Stimulated activated CD4-positive, alpha-beta T cell treated with anti-CD3 and anti-CD28 coated beads, Interleukin-12 subunit alpha, Interleukin-12 subunit beta, amount 100 ng/mL, for 24 hours (primary cell): ENCODE measurements at places on chromosomes 5 and 9.

DNA sequence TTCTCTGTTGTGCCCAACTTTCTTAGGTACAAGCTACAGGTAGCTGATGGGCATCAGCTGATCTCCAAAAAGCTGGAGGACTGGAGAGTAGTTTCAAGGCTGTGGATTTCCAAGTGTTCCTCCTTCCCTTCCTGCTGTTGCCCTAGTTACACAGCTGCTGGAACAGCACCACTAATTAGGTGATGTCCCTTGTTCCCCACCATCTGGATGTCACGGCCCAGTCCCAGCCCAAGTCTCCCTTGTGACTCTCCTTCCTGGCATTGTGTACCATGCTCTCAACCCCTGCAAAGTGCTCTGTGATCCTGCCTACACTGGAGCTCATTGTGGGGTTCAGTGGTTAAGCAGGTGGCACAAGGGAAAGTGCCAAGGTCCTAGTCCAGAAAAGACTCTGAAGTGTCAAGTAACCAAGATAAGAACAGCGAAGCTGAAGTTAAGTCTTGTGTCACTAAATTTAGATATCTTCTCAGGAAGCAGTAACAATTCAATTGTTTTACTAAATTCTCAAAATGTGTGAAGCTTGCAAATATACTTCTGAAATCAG, 604.5 kb downstream of the ISL1 start:
- no peak for DNase-seq

DNA sequence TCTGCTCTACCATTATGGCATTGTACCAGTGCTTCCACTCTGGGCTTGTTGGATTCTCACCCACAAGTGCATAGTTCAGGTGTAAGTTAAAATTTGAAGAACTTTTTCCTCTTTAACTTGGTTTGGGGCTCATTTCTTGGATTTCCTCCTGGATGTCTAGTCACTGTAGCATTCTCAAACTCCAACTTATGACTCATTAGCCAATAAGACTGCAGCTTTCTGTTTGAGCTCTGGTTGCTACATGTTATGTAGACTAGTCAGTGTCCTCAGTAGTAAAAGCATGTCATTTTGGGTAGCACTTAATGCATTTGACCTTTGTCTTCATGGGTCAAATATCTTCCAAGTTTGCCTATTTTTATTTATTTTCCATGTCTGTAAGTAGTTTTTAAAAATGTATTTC, 790.8 kb downstream of the BRINP1 start:
- no peak for DNase-seq

DNA sequence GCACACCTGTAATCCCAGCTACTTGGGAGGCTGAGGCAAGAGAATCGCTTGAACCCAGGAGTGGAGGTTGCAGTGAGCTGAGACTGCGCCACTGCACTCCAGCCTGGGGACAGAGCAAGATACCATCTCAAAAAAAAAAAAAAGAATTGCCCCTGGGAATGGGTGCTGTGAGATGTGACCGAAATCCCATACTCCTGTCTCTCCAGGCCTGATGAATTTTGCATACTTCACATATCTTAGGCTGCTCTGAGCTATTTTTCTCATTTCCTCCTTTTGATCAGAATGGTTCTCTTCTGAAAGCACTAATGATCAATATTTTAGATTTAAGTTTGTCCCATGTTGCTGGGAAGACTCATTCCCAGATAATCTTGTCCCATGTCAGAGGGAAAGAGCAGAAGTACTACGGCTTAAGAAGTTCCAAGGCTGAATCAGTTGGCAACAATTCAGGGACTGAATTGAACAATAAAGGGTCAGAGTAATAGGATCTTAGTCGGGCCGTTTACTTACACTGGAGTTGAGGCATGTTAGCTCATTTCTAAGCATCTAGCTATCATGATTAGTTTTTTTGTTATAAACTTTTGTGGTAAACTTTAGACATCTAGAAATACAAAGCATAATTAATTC, 44.2 kb upstream of the TENT2 start:
- no peak for DNase-seq

- no peak for DNase-seq
Measured at GRCh38 chr9:88810826-88811225, 180.4 kb upstream of the S1PR3 start.

DNA sequence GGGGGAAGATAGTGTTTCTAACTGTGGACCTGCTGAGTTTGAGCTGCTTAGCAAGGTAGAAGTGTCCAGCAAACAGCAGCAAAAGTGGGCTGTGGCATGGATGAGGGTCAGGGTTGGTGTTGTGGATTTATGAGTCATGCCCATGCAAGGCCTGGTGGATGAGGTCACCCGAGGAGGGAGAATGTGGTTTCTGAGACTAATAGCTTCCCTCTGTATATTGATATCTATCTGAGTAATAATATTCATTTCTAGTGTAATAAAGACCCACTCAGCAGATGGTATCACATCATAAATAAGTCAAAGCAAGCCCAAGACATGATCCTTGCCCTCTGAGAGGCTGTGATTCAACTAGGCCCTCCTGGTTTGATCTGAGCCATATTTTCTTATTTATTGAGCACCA, 597.8 kb upstream of the CLINT1 start:
- DNase-seq = no peak

DNA sequence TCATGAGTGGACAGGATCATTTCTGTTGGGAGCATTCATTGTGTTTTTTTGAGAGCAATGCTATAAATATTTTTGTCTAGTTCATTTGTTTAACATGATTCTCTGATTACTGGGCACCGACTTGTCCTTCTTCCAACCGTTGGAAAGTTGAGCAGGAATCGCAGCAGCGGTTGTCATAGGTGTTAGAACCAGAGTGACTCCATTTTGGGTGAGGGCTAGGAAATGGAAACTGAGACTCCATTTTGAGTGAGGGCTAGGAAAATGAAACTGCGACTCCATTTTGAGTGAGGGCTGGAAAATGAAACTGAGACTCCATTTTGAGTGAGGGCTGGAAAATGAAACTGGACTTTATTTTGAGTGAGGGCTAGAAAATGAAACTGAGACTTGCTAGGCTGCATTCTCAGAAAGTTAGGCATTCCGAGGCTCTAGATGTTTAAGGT, 100.6 kb downstream of the ICE1 start:
- DNase-seq = no peak
